ENCODE measurements at places on chromosomes 12 and 14.

GRCh38 chr12:64042911-64043310 lies 179.2 kb downstream of the KICS2 start:
- H3K27me3 ChIP-seq: no peaks in the 10 kb centered on the region
- no peak overlapping the region for H3K27ac ChIP-seq
- DNase-seq: no peak
- H3K4me3 ChIP-seq: no peak overlapping the region
- H3K36me3 ChIP-seq: no peaks in the 10 kb centered on the region

DNA sequence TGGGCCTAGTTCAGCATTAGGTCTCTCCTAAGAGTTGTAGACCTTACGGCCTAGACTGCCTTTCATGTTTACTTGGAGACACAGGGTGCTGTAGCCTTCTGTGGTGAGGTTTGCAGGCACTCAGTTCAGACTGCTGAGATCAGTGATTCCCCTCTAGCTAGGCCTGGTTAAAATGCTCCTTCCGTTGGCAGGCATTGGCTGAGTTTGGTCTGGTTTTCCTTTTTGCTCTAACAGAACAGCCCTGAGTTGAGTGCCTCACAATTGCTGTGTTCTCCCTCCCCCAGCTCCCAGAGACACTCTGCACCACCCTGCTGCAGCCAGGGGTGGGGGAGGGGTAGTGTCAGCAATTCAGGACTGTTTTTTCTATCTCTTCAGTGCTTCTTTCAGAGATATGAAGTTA lies 178.9 kb upstream of the DYRK2 start:
- H3K4me1 ChIP-seq: no peaks in the 10 kb centered on the region
- peak overlapping the region; percentile 52 for H3K27ac ChIP-seq
- no peaks in the 10 kb centered on the region for H3K27me3 ChIP-seq
- no peaks in the 10 kb centered on the region for H3K36me3 ChIP-seq
- H3K4me3 ChIP-seq: no peak overlapping the region
- DNase-seq: peak; percentile 63

DNA sequence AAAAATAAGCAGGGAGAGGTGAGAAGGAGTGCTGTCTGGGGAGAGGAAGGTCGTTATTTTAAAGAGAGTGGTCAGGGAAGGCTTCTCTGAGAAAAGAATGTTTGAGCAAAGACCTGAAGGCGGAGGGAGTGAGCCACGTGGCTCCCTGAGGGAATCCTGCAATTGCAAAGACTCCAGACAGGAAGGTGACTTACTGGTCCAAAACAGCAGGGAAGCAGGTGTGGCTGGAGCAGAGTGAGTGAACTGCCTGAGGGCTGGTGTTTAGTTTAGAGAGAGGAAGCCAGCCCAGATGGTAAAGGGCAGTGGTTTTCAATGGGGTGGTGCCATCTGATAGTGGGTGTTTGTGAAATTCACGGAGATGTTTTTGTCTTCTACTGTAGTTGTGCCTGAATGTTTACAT lies 58.8 kb upstream of the LTA4H start:
- no peaks in the 10 kb centered on the region for H3K36me3 ChIP-seq
- no peaks in the 10 kb centered on the region for H3K4me1 ChIP-seq
- no peak overlapping the region for H3K4me3 ChIP-seq
- no peaks in the 10 kb centered on the region for H3K27me3 ChIP-seq

GRCh38 chr12:82800185-82800584 lies 113.5 kb downstream of the TMTC2 start:
- DNase-seq: no peak
- no peak overlapping the region for H3K4me3 ChIP-seq
- H3K27ac ChIP-seq: no peak overlapping the region
- H3K36me3 ChIP-seq: peaks cover 4% of the 10 kb centered on the region
- no peaks in the 10 kb centered on the region for H3K27me3 ChIP-seq
- H3K4me1 ChIP-seq: no peaks in the 10 kb centered on the region

- H3K27ac ChIP-seq: no peak overlapping the region
- no peak overlapping the region for H3K4me3 ChIP-seq
- no peaks in the 10 kb centered on the region for H3K4me1 ChIP-seq
- DNase-seq: no peak
These were observed 60.3 kb downstream of the KLRG1 start for GRCh38 chr12:9049520-9050133.

DNA sequence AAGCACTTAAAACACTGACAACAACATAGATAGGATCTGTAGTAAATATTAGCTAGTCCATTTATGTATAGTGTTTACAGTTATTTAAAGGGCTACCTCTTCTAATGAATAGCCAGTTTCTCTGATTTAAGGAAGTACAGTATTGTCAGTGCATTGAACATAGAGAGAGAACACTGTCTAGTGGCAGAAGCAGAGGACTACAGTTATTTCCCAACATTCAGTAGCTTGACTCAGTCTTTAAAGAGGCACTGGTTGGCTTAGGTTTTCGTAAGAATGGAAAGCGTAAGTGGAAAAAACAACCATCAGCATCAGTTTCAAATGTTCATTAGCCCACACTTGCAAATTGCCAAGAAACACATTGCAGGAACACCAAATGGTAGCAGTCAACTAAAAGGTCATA lies 125.0 kb upstream of the HMGA2 start:
- H3K36me3 ChIP-seq: no peaks in the 10 kb centered on the region
- H3K4me1 ChIP-seq: no peaks in the 10 kb centered on the region
- H3K27me3 ChIP-seq: no peaks in the 10 kb centered on the region
- no peak overlapping the region for H3K4me3 ChIP-seq
- DNase-seq: no peak

DNA sequence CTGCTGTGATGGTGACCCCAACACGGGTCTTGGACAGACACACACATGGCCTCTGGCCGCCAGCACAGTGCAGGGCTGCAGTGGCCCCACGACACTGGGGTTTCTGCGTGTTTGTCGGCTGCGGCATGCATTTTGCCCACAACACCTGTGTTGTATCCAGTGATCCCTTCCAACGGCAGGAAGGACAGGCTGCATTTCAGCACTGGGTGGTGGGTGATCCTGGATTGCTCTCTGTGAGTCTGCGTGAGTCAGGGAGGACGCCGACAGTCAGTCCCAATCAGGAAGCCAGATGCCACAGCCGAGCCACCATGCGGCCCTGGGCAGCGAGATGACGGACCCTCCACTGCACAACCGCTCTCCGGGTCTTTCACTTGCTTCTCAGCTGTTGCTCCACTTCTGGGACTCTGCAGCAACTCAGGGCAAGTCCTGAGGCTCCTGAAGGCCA lies 20.6 kb downstream of the LRTM2 start:
- H3K27me3 ChIP-seq: no peaks in the 10 kb centered on the region
- no peaks in the 10 kb centered on the region for H3K4me1 ChIP-seq
- no peak overlapping the region for H3K27ac ChIP-seq
- DNase-seq: peak; percentile 34

GRCh38 chr12:62919838-62920237 lies 15.1 kb downstream of the PPM1H start:
- no peaks in the 10 kb centered on the region for H3K4me1 ChIP-seq
- H3K4me3 ChIP-seq: no peak overlapping the region
- H3K36me3 ChIP-seq: no peaks in the 10 kb centered on the region
- H3K27me3 ChIP-seq: no peaks in the 10 kb centered on the region
- no peak overlapping the region for H3K27ac ChIP-seq

DNA sequence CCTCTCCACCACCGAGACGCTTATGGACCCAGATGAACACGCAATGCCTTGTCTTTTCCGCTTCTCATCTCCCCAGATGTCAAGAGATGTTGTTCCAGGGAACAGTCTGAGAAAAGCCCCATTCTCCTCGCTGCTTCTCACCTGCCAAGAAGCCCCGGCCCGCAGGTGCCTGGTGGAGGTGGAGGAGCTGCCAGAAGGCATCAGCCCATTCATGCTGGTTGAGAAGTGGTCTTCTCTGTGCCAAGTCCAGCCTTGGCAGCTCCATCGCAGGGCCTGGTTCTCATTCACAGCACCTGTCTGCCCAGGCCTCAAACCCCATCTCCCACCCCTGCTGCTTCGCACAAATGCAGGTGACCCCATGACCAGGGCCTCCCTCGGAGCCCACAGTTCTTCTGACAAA lies 42.3 kb upstream of the TMEM263 start:
- no peak overlapping the region for H3K4me3 ChIP-seq
- DNase-seq: no peak
- no peaks in the 10 kb centered on the region for H3K4me1 ChIP-seq
- H3K27me3 ChIP-seq: peaks cover 4% of the 10 kb centered on the region
- no peak overlapping the region for H3K27ac ChIP-seq

GRCh38 chr12:94536040-94536965 lies 76.6 kb upstream of the CEP83 start:
- no peak for DNase-seq
- no peak overlapping the region for H3K27ac ChIP-seq
- peaks cover 6% of the 10 kb centered on the region for H3K4me1 ChIP-seq

DNA sequence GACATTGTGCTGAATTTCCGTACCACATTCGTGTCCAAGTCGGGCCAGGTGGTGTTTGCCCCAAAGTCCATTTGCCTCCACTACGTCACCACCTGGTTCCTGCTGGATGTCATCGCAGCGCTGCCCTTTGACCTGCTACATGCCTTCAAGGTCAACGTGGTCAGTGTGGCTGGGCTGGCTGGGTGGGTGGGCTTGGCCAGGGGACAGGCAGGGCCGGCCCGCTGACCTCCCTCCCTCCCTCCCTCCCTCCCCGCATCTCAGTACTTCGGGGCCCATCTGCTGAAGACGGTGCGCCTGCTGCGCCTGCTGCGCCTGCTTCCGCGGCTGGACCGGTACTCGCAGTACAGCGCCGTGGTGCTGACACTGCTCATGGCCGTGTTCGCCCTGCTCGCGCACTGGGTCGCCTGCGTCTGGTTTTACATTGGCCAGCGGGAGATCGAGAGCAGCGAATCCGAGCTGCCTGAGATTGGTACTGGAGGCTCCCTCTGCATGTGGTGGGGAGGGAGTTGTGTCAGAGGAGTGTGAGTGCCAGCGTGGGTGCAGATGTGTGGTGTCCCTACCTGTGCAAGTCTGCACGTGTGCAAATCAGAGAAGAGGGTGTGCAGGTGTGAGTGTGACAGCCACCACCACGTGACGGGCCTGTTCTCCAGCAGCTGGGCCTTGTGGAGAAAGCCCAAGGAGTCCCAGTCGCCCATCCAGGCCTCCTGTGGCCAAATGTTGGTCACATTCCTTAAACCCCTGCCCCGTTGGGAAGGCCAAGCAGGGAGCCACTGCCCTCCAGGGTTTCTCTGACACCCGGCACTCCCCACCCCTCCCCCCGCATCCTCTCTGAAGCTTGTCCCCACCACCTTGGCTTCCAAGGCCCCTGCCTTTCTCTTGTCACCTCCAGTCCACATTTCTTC lies 5.3 kb downstream of the KCNH3 start:
- peaks cover 68% of the 10 kb centered on the region for H3K27me3 ChIP-seq
- H3K4me1 ChIP-seq: peaks cover 10% of the 10 kb centered on the region
- no peak for DNase-seq

DNA sequence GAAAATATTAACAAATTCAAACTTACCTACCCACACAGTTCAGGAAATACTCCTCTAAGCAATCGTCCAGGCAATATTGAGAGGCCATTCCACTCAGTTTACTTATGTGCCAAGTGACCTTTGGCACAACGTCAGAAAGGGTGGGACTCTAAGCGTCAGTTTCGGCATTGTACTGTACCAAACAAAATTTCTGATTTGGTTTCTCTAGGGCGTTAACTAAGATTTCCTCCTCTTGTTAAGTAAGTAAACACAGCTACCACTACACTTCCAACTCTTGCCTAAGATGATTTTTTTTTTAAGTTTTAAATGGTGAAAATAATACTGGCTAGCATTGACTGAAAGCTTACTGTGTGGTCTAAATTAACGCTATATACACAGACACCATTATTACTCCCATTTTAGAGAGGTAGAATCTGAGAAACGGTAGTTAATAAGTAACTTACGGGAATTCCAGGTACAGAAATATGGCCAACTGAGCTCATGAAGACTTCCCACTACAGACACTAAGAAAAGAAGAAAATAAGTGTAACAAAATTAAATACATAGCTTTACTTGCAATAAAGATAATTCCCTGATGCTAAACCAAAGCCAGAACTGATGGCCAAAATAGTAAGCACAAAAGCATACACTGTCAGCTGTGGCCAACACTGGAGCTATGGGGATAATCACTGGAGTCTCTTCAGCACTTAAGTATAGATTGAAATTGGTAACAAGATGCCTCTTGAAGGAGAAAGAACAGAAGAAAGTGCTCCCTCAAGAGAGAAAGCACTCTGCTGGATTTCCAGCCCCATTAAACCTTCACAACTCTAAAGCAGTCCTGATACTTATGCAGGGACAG lies 76.1 kb downstream of the EPS8 start:
- peak; percentile 61 for DNase-seq
- no peaks in the 10 kb centered on the region for H3K36me3 ChIP-seq
- H3K4me1 ChIP-seq: peaks cover 31% of the 10 kb centered on the region
- peak overlapping the region; percentile 36 for H3K27ac ChIP-seq

DNA sequence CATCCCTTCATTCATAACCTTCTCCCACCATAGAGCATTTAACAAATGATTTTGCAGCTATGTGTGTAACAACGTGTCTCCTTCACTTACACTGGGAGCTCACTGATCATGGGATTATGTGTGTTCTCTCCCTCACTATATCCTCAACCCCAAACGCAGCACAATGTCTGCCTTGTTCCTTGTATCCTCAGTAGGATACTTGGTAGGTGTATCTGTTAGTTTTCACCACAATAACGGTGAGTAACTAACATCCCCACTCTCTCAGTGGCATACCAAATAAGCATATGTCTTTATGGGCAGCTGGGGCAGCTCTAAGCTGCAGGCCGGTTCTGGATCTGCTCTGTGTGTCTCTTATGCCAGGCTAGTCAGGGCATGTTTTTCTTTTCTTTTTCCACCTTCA lies 166.7 kb upstream of the PWP1 start:
- H3K4me3 ChIP-seq: no peak overlapping the region
- DNase-seq: no peak
- H3K27ac ChIP-seq: no peak overlapping the region
- no peaks in the 10 kb centered on the region for H3K27me3 ChIP-seq
- no peaks in the 10 kb centered on the region for H3K4me1 ChIP-seq
- H3K36me3 ChIP-seq: no peaks in the 10 kb centered on the region

DNA sequence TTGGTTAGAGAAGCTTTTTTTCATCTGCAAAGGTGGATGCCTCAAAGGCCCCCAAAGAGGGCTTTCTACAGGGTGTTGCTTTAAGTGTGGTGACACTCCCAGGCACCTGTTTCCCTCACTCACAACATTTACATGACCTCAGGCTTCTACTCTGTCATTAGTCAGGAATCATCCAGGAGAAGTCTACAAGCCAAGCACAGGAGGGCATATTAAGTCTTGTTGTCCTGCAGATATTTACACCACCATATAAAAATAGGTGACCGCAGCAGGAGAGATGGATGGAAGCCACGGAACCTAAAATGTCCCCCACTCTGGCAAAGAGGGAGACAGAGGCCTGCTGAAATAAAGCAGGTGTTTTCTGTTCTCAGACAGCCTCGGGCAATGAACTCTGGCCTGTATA lies 7.5 kb upstream of the DPF3 start:
- no peaks in the 10 kb centered on the region for H3K4me1 ChIP-seq
- no peaks in the 10 kb centered on the region for H3K27me3 ChIP-seq
- DNase-seq: no peak
- H3K27ac ChIP-seq: no peak overlapping the region
- no peak overlapping the region for H3K4me3 ChIP-seq

- no peak for DNase-seq
- H3K27ac ChIP-seq: no peak overlapping the region
- no peaks in the 10 kb centered on the region for H3K36me3 ChIP-seq
- H3K4me1 ChIP-seq: no peaks in the 10 kb centered on the region
- H3K4me3 ChIP-seq: no peak overlapping the region
These were observed 8.8 kb downstream of the VRK1 start for GRCh38 chr14:96805956-96806355.

Data from sigmoid colon (tissue), 7 donors.